ENCODE measurements at places on chromosomes 4 and X. TPM values are rescaled to one million over a fixed set of nuclear protein-coding genes. Genes with fewer than 3 reads are reported as not detected.

DNA sequence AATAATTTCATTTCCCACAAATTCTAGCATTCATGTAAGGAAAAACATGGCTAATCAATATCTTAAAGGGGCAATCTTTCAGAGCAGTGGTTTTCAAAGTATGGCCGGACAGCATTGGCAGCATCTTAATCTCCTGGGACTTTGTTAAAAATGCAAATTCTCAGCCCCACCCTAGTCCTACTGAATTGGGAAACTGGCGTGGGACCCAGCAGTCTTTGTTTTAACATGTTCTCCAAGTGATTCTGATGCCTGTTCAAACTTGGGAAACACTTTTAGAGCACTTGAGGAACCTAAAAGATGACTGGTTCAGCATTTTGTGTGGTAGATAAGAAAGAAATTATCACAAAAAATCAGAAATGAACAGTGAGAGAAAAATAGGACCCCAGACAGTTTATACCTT, 65.7 kb downstream of the ZFX start:
- no peak for DNase-seq

DNA sequence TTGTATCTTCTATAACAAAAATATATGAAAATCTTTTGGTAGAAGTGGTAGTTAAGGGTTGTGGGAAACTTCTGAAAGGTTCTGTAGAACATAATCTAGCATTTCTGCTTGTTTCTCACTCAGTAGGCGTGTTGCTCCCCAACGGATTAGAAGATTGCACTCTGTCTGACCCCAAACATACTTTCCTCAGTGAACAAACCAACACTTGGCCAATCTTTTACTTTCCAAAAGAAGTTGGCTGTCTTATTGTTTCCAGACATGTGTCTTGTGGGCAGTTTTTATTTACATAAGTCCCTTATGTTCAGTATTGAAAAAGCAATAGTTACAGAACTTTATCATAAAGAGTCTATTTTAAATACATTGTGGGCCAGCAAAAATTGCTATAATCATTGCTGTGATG, 312.8 kb upstream of the EPHA5 start:
- DNase-seq = no peak

DNA sequence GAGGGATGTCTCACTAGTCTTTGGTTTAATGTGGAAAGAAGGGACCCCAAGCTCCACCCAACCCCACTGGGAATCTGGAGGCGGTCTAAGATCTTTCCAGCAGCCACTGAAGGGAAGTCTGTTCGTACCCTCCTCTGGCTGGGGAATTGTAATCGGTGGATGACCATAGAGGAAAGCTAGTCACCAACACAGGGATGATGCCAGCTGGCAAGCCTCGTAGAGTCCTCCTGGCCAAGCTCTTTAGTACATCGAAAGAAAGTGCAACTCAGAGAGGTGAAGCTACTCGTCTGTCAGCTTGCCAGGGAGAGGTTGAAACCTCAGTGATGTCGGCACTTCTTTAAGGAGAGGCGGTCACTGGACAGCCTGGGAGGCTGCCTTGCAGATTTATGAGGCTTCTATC, 58.7 kb downstream of the MAMLD1 start:
- DNase-seq = no peak

GRCh38 chrX:22090181-22090580, 58.1 kb downstream of the PHEX start:
- DNase-seq = no peak

GRCh38 chr4:38621028-38621684, 42.8 kb upstream of the KLF3 start:
- DNase-seq = peak; percentile 26

DNA sequence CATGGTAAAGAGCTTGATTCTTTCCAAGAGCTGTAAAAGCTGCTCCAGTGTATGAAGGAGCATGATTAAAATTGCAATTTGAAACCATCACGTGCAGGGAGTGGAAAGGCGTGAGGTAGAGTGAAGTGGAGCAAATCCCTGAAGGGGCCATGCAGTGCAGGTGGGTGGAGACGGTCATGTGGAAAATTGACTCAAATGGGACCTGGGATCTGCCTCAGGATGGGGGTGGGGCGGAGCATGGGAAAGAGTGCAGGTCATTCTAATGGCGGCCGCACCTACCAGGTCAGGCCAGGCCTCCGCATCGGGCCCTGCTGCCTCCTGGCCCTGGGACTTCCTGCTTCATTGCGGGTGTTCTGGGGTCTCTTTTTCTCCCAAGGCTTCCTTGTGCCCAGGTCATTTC, 25.3 kb upstream of the TRIM60 start:
- DNase-seq = no peak

- DNase-seq = no peak
These were observed 9.1 kb upstream of the RNF212 start for GRCh38 chr4:1122505-1122904.

DNA sequence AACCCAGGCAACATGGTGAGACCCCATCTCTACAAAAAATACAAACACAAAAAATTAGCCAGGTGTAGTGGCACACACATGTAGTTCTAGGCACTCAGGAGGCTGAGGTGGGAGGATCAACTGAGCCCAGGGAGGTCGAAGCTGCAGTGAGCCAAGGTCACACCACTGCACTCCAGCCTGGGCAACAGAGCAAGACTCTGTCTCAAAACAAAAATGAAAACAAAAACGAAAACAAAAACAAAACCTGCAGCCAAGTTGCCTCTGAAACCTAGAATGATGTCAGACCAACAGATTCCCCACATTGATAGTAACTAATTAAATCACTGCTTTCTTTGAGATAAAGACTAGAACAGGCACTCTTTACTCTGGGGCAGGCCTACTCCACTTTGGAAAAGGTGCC, 104.5 kb downstream of the AMELX start:
- no peak for DNase-seq

- peak; percentile 98 for DNase-seq
These were observed at the start of the genes ARFIP1 and TIGD4 for GRCh38 chr4:152779513-152780266. Gene ARFIP1, plus strand, starts transcription at chr4:152779954. Its CDS starts 49,680 bp downstream, at chr4:152829634. Gene TIGD4, minus strand, starts transcription at chr4:152779730. Its CDS starts 8,726 bp downstream, at chr4:152771004.

DNA sequence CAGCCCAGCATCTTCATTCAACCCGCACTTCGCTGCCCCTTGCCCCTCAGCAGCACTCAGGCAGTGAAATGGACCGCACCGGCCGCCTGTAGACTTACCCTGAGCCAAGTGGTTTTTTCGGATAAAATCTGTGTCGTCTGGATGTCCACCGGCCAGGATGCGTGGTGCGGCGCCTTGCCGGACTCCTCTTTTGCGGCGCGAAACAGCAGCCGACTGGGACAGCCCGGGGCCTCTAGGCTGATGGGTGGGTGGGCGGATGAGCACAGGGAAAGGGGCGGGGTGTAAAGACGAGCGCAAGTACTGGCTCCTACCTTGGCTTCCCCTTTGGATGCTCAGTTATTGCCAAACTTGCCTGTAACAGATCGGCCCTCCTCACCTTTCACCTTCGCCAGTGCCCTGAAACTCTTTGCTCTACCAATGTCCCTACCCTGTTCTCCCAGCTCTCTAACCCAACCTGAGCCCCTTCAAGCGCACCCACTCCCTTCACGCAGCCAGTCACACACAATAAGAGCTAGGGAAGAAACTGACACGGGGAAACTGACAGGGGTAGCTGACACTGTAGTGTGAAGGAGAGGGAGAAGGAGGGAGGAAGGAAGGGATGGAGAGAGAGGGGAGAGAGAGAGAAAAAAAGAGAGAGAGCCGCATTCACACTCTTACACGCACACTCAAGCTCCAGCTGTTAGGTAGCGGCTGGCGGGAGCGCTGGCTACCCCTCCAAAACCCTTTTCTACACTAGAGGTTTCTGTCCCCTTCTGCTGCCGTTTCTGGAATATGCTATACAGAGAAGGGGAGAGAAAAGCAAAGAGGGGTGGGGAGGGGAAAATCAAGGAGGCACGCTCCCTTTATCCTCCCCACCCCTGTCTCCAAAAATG, 559 bp downstream of the TRPC5 start:
- no peak for DNase-seq

DNA sequence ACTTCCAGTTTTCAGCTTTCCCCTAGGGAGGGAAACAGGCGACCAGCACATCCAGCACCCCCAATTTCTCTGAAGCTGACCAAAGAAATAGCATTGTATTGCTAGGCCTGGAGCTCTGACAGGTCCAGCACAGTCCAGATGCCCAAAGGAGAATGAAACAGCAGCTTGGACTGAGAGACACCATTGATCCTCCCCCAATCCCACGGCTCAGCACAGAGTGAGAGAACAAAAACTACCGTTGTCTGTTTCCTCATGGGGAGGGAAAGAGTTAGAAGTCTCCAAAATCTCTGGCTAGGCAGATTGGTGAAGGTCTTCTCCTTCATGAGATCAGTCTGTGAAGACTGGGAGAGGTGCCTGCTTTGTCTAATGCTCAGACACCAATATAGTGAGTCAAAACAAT, 8.6 kb downstream of the TCEAL7 start:
- no peak for DNase-seq

The MAGEB18 gene
- not detected for total RNA-seq

Measured in HFFc6 (cell line).